ENCODE measurements at places on chromosomes 16 and 17.

GRCh38 chr17:45436161-45436560, 3.5 kb upstream of the ARHGAP27 start:
- no peak for DNase-seq

GRCh38 chr17:56125830-56126819, 27.1 kb upstream of the ANKFN1 start:
- DNase-seq: peak; percentile 38

DNA sequence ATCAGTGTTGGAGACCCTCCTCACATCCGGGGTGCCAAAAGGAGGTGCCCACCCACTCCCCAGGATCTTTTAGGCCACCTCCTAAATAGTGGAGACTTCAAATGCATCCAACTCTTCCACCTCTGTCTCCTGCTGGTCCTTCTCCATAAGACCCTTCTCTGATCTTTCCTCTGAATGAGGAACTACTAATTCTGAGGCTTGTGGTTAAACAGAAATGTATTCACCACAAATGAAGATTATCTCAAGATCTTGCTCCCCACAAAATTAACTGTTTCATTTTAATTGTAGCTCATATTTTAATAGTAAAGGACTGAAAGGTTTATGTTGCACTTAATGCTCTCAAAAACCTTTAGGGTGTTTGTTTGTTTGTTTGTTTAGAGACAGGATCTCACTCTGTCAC, 34.1 kb downstream of the TLE7 start:
- DNase-seq: no peak

GRCh38 chr17:49110509-49110908, 22.1 kb upstream of the B4GALNT2 start:
- no peak for DNase-seq
